ENCODE measurements at places on chromosomes 4 and X. TPM values are rescaled to one million over a fixed set of nuclear protein-coding genes. Genes with fewer than 3 reads are reported as not detected.

GRCh38 chr4:102787096-102787881 is 26.5 kb upstream of the MANBA start:
- DNase-seq: no peak

DNA sequence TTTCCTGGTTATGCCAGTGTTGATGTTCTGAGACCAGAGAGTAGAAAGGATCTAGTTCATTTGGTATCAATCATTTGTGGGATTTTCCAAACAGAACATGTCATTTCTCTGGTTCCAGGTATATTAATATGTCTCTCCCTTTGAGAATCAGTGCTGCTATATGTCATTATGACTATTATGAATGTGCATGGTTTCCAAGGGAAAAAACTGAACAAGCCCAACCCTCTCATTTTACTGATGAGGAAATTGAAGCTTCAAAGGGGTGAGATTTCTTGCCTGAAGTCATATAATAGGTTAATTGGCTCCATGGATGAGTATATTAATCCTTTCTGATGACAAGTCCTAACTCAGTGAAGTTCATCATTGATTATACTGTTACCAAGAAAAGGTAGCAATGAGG is 31.9 kb downstream of the RUFY3 start:
- no peak for DNase-seq

DNA sequence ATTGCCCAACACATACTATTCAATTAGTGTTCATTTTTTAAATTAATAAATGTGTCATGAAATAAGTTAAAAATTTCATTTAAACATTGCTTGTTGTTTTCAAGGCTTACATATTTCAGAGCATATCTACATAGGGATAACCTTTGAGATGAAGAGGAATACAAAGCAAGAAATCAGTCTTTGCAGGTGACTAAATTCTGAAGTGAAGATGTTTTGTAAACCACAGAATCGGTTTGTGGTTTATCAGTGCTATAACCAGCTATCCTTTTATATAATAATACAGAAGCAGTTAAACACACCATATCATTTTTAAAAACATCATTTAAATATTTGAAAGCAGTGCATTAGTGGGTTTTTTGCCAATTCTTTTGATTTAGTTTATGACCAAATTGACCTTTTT is 26.9 kb downstream of the FAM241A start:
- no peak for DNase-seq

DNA sequence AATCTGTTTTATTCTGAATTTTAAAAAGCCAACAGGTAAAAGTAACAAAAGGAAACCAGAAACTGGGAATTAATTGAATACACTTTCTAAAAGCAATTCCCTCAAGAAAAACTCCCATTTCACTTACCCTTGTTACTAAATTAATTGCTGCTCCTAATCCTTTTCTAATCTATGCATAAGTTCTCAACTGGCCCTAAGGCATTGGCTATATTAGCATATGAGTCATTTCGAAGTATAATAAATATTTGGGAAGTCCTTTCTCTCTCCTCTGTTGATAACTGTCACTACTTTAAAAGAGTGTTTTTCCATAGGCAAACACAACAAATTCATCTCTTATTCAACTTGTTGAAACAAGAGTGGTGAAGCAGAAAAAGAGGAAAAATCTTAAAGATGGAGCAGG is 486.5 kb upstream of the HTR2C start:
- DNase-seq: no peak

- no peak for DNase-seq
Observed at GRCh38 chr4:79852305-79852730, 220.7 kb downstream of the ANTXR2 start.

DNA sequence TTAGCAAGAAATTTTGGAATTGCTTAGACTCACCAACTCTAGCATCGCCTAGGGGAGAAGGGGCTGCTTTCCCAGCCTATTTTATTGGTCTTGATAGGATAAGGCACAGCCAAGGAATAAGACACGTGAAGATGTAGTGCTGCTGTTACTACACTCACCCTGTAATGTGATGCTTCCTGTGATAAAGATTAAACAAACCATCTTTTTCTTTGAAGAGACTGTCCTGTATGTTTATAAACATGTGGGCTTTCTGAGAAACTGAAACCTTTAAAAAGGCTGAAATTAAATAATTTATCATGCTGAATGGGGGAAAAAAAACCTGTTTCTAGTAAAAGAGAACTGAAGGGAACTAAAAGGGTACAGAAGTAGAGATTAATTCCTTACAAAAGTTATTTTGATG is 13.2 kb downstream of the TAPT1 start:
- no peak for DNase-seq

GRCh38 chr4:176627916-176628315 is 164.8 kb downstream of the VEGFC start:
- DNase-seq: no peak

DNA sequence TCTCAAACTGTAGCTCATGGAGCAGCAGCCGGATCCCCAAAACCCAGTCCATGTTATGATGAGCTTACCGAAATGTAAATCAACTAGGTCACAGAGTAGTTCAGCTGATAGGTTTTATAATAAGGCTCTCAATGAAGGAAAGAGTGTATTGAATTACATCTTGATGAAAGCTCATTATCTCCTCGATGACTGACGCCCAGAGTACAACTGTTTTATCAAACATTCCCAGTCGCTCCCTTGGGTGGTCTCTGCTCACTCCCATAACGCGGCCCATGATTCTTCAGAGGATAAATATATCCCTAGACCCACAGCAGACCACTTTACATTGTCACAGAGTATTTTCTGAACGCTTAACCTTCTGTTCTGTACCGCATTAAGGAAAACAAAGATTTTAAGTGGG is 452.3 kb upstream of the GALNT7 start:
- DNase-seq: no peak

- no peak for DNase-seq
Observed at GRCh38 chr4:170102426-170102825, 12.7 kb upstream of the AADAT start.

DNA sequence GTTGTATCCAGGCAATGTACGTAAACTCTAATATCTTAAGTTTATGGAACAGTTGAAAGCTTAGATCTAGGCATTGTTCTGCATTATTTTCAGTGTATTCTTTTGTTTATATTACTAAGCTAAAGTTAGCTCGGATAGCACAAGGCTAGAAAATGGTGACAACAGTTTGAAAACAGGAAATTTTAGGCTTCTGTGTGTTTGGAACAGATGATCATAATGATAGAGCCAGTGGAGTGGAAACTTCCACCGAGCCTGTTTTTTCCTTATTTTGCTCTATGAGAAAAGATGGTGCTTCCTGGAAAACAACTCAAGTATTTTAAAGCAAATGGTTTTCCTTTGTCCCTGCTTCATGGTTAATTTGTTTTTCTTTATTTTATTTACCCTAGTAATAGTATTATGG is 70.8 kb downstream of the GAB1 start:
- peak; percentile 54 for DNase-seq

GPR173 gene
- total RNA-seq: 2.7 TPM

ARMCX1 gene
- total RNA-seq: 42.7 TPM

ARSJ gene
- total RNA-seq: 77.4 TPM

FABP2 gene
- not detected for total RNA-seq

GRCh38 chr4:73723928-73724327 is 16.4 kb upstream of the CXCL8 start:
- DNase-seq: no peak

GRID2 gene
- not detected for total RNA-seq

DNA sequence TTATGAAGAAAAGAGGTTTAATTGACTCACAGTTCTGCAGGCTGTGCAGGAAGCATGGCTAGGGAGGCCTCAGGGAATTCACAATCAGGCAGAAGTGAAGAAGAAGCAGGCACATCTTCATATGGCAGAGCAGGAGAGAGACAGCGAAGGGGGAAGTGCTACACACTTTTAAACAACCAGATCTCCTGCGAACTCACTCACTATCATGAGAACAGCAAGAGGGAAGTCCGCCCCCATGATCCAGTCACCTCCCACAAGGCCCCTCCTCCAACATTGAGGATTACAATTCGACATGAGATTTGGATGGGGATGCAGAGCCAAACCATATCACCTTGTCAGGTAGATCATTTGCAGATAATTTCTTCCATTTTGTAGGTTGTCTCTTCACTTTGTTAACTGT is 555.5 kb upstream of the MAGEB2 start:
- DNase-seq: no peak

- peak; percentile 83 for DNase-seq
Observed at GRCh38 chr4:101020956-101021355, 326.4 kb downstream of the PPP3CA start.

DNA sequence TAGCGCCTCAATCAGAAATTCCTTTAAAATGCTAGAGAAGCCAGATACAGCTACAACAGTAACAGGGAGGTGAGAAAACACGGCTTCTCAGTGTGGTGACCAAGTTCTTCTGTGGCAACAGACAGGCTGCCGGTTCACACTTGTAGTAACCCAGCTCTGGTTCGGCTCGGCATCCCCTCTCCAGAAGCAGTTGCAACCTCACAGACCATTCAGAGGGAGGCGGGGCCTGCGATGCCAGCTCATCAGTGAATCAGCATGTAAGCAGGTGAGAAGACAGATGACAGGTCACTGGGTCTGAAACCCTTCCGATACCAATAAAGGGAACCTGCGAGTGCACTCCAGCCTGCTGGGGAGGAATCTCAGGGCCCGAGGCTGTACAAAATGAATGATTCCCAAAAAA is 251.0 kb downstream of the KCNIP4 start:
- no peak for DNase-seq

- no peak for DNase-seq
Observed at GRCh38 chrX:66163849-66164411, at the start of gene HEPH. TSS of gene HEPH (plus strand) at chrX:66164247. CDS start at chrX:66170571, 6,324 bp downstream.

DNA sequence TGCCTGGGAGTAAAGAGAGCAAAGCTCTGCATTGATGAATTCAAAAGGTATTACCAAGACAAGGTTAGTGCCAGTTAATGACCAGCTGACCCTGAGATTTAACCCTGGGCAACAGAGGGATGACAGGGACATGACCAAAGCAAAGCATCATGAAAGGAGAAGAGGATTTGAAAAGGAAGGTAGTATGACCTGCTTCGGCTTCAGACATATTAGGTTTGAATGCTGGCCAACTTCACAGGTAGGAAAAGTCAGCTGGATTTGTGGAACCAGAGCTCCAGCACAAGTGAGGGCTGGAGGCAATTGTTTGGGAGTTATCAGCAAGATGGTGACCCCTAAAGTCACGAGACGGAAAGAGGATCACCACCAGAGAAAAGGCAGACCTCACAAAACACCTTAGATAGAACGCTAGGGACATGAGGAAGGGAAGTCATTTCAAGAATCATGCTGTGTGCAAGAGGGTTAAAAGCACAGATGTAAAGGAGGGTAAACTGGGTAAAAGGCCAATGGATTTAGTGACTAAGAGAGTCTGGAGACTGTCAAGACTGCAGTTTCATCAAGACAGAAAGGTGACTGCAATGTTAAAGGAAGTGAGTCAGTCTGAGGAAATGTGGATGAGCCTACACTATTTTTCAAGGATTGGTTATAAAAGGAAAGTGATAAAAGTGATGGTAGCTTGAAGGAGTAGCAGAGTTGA is 45.6 kb downstream of the SH3RF1 start:
- DNase-seq: peak; percentile 69

ALB gene
- not detected for total RNA-seq

RIPPLY1 gene
- total RNA-seq: not detected

GRCh38 chr4:184962125-184962638 is 56.1 kb upstream of the HELT start:
- DNase-seq: no peak

DNA sequence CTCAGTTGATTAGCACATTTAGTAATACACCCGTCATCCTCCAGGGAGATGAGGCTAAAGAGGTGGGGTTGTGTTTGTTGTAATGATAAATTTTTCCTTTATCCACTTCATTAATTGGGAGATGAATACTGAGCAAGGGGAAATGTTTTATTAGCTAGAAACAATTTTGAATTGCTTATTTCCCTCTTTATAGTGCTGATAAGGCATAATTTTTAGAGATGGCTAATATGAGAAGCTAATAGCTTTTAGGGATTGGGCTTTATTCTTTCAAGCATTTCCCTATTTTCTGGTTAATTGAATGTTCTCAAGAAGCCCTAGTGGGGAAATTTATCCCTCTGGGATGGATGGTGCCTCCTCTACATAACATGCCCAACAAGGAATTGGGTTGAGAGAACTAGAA is 365.2 kb upstream of the IGFBP7 start:
- DNase-seq: no peak

DNA sequence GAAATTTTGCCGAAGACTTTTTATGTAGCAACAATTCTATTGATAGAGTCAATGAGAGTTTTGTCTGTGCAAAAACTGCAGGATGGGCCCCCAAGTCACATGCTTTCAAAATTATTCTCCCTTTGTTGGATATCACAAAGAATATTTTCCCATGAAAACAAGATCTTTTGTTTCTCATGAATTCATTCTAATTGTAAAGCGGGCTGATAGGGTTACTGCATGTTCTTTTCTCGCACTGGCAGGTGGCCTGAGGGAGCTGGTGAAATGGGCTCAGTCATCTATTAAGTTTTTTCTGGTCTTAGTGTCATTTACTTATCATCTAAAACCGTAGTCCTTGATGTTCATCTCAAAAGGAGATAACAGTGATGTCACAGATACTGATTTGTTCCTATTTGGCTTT is 44.2 kb downstream of the MID1IP1 start:
- DNase-seq: no peak

DMRTC1 gene
- total RNA-seq: not detected

ADH7 gene
- total RNA-seq: not detected

DNA sequence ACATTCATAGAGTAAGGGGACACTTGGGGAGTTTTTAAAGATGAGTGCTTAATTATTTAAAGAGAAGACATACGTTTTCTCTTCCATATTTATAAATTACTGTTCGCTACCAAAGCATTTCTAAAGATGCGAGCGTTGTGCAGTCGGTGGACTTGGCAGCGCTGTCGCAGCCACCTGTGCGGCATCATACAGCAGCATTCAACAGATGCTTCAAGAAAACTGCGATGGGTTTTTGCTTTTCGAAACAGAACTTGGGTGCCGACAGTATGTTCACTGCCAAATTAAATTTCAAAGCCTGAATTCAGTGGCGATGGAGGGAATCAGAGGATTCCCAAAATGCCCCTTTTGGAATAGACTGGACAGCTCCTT is 1.6 kb upstream of the HTR2C start:
- no peak for DNase-seq
